ENCODE measurements at places on chromosomes 7 and 10. TPM values are rescaled to one million over a fixed set of nuclear protein-coding genes. Genes with fewer than 3 reads are reported as not detected.

DNA sequence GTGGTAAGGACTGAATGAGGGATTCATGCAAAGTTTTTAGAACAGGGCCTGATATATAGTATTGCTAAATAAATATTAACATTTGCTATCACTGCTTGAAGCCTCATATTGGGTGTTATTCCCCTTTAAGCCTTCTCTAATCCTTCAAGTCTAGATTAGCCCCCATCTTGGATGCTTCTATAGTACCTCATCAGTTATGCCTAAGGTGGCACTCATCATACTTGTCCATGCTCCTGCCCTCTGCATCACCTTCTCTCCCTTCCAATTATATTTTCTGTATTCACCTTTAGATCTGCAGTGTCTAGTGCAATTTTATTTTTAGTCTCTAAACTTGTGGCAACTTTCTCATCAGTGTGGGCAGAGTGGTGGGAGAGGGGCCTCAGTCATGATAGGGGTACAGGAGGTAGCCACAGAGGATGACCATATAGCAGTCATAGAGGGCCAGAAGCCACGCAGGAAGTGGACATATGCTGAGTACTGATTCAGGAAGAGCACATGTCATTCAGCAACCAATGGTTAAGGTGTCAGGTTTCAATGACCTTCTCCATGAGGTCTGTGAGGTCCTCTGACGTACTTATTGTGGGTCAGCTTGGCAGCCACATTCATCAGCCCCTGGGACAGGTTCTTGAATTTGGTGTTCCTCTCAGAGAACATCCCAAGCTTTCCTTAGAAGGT lies 2.5 kb downstream of the ENTPD1 start:
- DNase-seq, result no peak

DNA sequence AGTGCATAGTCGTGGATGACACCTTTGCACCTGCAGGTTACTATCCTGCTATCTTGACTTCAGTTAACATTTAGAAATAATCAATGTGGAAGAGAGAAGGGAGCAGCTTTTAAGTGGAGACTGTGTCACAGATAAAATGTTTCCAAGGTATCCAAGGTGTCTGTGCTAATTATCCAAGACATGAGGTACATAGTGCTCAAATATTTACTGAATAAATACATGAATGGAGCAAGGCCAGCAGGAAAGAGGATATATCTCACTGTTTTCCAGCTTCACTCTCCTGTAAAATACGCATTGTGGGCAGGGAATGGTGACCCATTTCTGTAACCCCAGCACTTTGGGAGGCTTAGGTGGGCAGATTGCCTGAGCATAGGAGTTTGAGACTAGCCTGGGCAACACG lies 552.4 kb downstream of the PHTF2 start:
- DNase-seq, result no peak

GRCh38 chr10:117501460-117502035 lies 41.0 kb upstream of the EMX2 start:
- DNase-seq, result no peak

DNA sequence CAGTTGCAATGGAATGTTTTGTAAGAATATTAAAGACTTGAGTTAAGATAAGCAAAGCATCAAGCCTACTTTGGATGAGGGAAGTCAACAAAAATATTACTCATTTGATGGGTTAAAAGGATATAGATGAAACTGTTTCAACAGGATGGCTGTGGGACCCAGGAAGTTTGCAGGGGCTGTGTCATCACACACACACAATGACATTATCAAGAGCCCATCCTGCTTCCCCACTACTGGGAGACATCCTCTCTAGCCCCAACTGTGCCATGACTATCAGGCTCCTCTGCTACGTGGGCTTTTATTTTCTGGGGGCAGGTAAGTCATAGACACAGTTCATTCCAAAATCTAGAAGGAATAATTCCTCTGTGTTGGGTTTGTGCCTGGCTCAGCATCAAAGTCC lies 78.8 kb upstream of the PRSS1 start:
- no peak for DNase-seq

The TRUB1 gene
- total RNA-seq, result 9.0 TPM

- no peak for DNase-seq
These were observed 64.8 kb downstream of the THSD7A start for GRCh38 chr7:11767148-11767547.

DNA sequence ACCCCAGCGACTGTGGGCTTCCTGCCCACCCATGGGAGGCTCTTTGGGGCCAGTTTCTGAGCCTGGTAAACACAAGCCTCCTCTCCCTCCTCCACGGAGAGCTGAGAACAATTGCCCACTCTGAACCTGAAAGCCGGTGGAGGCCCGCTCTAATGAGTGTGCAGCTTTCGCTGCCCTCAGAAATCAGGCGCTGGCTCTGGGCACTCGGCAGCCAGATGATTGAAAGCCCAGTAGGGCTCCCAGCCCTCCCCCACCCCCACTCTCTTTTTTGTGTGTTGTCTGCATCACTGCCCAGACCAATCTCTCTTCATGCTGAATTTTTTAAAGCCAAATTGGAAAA lies 438.9 kb downstream of the RPS24 start:
- DNase-seq, result no peak

DNA sequence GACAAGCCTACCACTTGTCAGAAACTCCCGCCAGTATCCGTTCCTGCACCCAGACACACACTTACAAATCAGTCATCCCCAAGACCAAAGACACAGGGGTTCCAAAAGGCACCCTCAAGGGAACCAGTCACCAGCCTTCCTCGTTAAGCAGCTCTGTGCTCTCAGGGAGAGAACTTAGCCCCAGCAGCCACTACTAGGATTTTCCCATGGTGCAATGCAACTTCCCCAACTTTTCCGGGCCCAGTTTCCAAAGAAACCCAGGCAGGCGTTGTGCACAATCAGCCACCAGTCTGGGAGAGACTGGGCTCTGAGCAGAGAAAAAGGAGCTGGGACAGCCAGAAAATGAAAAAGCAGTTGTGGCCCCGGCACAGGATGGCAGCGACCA lies 1.2 kb downstream of the DLG5 start:
- DNase-seq, result no peak

The NSUN6 gene
- 27.1 TPM for total RNA-seq

The ZC3HAV1 gene
- total RNA-seq, result 16.8 TPM

DNA sequence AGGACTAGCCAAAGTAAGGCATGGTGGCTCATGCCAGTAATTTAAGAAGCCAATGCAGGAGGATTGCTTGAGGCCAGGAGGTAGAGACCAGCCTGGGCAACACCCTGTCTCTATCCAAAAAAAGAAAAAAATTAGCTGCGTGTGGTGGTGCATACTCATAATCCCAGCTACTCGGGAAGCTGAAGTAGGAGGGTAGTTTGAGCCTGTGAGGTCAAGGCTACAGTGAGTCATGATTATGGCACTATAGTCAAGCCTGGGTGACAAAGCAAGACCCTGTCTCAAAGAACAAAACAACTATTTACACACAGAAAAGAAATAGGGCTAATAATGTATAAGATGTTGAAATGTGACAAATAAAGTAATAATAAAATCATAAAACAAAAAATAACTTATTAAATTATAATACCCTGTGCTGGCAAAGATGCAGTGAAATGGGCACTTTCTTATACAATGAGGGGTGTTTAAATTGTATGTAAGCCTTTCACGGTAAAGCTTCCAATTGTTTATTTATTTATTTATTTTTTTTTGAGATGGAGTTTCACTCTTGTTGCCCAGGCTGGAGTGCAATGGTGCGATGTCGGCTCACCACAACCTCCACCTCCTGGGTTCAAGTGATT lies 175.2 kb downstream of the TPST1 start:
- no peak for DNase-seq

GRCh38 chr10:4763960-4764428 lies 62.0 kb upstream of the AKR1E2 start:
- DNase-seq, result no peak

GRCh38 chr10:121559326-121560026 lies 38.8 kb downstream of the FGFR2 start:
- no peak for DNase-seq

The INMT gene
- 21.5 TPM for total RNA-seq

DNA sequence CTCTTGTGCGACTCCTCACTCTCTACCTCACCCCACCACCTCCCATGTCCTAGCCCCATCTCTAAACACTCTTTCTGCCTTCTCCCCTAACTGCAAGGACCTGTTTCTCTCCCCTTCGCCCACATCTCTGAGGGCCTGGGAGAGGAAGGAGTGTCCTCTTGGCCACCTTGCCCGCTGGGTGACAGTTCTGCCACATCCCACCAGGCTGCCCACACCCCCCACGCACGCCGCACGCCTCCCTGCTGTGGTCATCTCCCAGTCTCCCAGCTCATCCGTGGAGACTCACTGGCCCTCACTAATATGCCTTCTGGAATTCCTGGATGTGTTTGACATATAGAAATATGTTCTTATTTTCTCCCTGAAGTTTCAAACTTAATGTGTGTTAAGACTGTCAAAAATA lies 48.5 kb downstream of the GRB10 start:
- DNase-seq, result peak; percentile 26

The SLC18A3 gene
- not detected for total RNA-seq

DNA sequence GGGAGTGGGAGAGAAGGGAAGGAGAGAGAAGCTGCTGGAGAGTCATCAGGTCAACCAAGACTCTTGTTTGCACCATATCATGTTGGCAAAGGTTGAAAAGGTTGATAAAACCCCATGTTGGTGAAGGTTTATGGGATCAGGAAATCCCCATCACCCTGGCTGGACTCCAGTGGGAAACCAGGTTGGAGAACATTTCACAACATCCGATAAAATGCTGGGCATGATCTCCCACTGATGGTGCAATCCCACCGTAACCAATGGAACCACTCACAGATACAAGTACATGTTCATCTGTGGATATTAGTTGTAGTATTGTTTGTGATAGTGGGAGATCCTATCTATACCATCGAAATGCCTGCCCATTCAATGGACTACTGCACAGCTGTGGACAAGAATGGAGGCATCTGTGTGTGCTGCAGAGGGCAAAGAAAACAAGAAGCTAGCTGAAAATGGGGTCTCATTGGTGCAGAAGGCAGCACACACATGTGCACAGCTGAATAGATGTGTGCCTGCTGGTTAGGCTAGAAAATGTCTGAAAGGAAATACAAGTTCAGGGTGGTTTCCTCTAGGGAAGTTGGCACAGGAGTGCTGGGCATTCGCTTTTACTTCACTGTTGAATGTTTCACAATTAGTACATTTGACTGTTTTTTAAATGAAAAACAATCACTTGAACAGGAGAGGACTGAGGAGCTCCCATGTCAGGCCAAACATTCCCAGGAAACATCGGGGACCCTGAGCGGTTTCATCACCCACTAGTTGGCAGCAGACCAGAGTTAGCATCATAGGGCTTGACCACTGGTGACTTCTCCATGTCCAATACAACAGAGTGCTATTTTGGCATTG lies 80.4 kb upstream of the MGMT start:
- peak; percentile 66 for DNase-seq

GRCh38 chr10:75648854-75649253 lies 217.4 kb downstream of the LRMDA start:
- DNase-seq, result no peak

DNA sequence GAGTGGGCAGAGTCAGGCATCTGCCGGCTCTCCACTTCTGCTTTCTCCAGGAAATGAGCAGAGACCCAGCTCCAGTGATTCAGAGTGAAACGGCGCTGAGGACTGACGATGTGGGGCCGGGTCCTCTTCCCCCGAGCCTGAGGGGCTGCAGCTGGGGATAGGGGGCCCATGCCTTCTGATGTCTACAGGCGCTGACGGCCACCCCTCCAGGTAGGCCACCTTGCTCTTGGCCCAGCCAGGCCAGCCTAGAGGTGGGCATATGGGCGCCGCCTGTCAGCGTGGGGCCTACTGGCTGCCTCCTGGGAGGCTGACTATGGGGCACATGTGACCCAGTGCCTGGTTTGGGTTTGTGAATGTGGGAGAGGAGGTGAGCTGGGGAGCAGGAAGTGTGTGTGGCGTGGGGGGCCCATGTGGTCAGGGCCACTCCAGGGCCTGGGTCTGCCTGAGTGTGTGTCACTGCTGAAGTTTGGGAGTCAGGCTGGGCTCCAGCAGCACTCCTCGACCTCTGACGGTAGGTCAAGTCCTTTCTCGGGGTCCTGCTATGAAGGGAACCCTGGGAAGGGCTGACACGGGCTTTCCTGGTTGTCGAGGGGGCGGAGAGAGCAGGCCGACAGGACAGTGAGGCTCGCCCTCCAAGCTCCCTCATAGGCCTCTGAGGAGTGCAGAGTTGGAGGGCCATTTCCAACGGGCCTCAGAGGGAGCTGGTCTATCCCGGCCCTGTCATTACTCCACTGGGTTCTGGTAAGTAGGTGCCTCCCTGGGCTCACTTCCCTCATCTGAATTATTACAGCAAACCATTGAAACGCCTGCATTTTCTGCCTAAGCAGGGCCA lies at the start of gene WDFY4:
Gene WDFY4 (plus strand): TSS at position 82 of the 832 bp plus-strand sequence. CDS start 24,860 bp downstream, outside the sequence.
- DNase-seq, result no peak

DNA sequence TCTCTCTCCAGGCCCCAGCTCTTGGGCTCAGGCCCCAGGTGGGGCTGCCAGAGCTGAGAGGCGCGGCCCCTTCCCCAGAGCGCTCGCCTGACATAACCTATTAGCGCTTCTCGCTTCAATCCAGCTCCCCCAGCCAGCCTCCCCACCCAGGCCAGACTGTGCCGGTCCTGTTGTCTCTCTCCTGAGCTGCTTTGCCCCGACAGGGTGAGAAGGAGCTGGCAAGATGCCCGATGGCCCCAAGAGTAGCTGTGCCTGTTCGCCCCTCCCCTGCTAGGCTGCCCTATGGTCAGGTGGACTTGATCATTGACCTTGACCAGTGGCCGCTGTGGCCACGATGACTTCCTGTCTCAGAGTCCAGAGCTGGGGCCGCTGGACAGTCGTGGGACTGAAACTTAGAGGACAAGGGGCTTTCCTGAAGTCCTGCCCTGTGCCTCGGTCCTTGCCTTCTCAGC lies 9.1 kb downstream of the TMEM270 start:
- peak; percentile 87 for DNase-seq

The ZNF3 gene
- 14.5 TPM for total RNA-seq

- DNase-seq, result no peak
These were observed 47.3 kb upstream of the OIT3 start for GRCh38 chr10:72846238-72846637.

DNA sequence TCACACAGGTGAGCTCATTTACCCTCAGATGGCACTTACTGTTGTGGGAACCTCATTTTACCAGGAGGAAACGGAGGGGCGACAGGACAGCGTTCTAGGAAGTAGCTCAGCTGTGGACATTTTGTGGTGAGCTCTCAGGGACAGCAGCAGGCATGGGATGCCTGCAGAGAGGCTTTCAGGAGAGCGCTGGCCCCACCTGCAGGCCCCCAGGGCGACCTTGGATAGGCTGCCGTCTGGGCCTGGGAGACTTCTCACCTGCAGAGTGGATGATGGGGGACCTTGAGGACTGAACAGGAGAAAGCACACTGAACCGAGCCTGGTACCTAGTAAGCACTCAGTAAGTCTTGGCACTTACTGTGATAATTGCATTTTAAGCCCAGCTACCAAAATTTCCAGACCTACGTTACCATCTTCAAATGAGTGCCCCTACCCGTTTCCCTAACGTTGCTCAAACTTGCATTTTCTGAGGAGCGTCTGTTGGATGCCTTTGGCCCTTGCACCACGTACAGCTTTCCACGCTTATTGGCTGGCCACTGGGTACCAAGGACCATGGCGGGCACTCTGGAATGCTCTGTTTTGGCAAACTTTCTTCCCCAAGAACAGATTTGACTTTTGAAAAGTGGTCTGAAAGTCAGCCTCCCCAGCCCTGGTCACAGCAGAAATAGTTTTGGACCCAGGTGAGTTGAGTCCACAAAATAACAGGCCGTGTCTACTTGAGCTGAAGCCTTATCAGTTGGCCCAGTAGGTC lies 223.4 kb downstream of the EBF3 start:
- no peak for DNase-seq

GRCh38 chr7:103640031-103640779 lies 194.2 kb upstream of the SLC26A5 start:
- DNase-seq, result no peak

- DNase-seq, result no peak
These were observed 52.8 kb upstream of the FIGNL1 start for GRCh38 chr7:50502947-50503346.

- no peak for DNase-seq
These were observed 31.6 kb upstream of the SUN1 start for GRCh38 chr7:800692-801091.

The MSMB gene
- total RNA-seq, result not detected
